Activated CD4-positive, CD25-positive, alpha-beta regulatory T cell treated with anti-CD3 and anti-CD28 coated beads, Interleukin-2, amount 50 U/mL, for 72 hours (primary cell): ENCODE measurements at places on chromosomes 7 and 10.

GRCh38 chr10:103570844-103571655 is 77.5 kb downstream of the NEURL1 start:
- no peak for DNase-seq

- no peak for DNase-seq
Measured at GRCh38 chr10:125147971-125148439, 12.4 kb downstream of the CTBP2 start.

DNA sequence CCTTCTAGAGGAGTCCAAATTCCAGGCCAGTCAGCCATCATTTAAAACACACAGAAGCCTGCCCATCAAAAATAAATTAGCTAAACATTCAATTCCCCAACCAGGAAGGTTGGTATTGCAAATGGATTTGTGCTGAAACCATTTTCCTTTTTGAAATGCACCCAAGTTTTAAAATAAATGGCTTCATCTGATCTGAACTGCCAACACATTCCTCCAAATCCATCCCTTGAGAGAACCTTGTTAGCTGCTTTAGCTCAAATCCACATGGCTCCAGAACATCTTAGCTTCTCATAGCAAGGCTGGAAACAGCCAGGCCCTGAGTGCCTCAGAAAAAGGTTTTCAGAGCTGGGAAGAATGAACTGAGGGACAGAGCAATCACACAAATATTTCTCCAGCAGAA is 306.3 kb downstream of the FZD1 start:
- no peak for DNase-seq

GRCh38 chr7:129393255-129393654 is 41.0 kb upstream of the STRIP2 start:
- no peak for DNase-seq

GRCh38 chr7:99368750-99369389 is 5.7 kb upstream of the ARPC1B start:
- no peak for DNase-seq

GRCh38 chr10:5070648-5071410 is 23.4 kb upstream of the AKR1C3 start:
- DNase-seq: no peak

DNA sequence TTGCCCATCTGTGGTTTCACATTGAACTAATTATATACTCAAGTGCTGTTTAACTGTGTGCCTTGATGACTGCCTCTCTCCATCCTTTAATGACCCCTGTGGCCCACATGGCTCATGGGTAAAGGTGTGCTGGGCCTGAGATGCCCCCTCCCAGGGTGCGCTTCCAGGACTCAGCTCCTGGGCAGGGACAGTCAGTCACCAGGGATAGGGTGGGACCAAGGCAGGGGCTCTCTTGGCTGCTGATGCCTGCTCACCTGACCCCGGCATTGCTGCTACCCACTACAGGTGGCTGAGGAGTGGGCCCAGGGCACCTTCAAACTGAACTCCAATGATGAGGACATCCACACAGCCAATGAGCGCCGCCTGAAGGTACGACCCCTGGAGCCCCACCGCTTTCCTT is 6.5 kb downstream of the ASL start:
- DNase-seq: no peak

DNA sequence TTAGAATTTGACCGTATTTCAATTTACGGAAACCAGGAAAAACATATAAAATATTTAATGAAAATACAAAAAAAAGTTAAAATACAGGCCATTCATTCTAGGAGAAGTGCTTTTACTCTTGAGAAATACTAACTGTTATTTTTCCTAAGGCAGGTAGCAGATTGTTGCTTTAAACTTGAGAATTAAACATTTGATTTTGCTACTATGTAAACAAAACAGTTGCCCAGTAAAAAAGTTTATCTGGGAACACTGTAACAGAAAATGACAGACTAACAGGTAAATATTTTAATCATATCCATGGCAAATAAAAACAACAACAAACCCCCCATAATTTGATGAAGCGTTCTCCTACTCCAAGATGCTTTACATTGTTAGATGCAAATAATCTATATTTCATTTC is 350.5 kb downstream of the CRPPA start:
- DNase-seq: no peak

DNA sequence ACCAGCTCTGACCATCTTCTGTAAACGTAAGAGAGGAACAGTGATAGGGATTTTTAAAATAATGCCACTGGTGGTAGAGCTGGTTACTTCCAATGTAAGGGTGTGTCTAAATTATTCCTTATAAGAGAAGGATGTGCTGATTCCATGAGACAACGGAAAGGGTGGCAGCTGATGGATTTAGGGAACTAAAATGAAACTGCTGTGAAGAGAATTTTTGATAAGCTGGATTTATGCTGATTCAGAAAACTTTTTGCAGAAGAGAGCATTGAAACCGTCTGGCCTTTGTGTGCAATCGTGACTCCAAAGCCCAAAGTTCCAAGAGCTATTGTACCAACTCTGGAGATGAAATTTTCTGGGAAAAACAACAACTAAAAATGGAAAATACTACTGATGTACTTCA is 301.0 kb downstream of the PRPF18 start:
- no peak for DNase-seq
